ENCODE measurements at places on chromosomes 6 and 20.

DNA sequence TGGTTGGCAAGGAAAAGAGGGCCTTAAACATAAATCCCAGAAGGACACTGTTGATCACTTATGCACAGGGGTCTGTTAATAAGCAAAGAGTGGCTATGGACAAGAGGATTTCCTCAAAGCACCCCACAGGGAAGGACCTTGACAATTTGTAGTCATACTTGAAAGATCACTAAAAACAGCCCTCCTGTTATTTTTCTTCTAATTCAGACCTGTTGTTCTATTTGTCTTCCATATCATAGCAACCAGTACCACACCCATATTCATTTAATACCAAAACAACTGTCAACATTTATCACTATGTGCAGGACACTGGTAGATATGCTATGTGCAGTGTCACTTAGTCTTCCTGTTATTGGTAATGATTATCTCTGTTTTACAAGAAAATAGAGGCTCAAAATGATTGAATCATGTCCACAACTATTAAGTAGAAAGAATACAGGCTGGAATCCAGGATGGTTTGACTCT, 3.2 kb upstream of the DYNLRB1 start:
- no peak for DNase-seq

- DNase-seq: no peak
Measured at GRCh38 chr6:3460253-3460652, 3.4 kb upstream of the SLC22A23 start.

DNA sequence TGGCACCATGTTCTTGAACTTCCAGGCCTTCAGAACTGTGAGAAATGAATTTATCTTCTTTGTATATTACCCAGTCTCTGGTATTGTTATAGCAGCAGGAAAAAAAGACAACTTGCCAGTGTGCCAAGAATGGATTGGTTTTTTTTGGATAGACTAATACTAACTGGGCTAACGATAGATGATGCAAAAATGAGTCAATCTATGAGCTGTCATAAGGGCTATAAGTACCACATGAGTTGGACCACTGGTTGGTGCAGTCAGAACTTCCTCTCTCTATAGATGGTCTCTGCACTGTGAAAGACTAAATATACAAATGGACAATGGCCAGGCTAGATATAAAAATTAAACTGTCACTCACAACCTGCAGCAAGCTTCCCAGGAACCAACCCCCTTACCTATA, 87.6 kb upstream of the COL21A1 start:
- no peak for DNase-seq

- no peak for DNase-seq
Measured at GRCh38 chr20:48336597-48336996, 491.2 kb downstream of the PREX1 start.

DNA sequence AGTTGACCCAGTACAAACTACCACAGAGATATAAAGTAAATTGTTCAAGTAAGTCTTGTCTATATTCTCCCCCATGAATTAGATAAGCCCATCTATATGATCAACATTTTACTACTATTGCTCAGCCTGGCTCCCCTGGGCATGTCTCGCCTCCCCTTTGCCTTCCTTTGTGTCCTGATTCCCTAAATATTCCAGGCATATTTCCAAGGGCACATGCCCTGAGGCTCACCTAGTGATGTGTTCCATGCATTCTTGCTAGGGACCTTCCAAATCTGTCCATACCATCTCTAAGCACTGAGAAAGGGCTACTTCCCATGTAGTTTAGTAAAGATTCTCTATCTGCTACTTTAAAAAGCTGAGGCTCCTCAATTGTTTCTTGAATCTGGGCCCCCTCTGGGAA, 309.5 kb upstream of the PRND start:
- no peak for DNase-seq

- no peak for DNase-seq
Measured at GRCh38 chr20:57746201-57746600, 36.4 kb upstream of the PMEPA1 start.

DNA sequence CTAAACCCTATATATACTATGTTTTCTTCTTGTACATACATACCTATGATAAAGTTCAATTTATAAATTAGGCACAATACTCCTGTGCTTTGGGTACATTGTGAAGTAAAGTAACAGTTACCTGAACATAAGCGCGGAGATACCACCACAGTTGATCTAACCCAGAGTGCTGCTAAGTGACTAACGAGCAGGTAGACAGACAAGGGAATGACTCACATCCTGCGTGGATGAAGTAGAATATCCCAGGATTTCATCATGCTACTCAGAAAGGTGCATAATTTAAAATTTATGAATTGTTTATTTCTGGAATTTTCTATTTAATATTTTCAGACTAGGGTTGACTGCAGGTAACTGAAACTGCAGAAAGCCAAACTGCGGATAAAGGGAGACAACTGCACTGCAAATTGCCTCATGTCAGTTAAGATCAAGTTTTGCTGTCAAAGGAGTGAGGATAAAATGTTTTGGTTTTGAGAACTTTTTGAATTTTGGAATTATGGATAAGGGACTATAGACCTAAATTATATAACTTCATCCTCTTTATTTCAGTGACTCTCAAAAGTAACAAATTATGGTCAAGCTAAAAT, 14.4 kb downstream of the MKKS start:
- no peak for DNase-seq

DNA sequence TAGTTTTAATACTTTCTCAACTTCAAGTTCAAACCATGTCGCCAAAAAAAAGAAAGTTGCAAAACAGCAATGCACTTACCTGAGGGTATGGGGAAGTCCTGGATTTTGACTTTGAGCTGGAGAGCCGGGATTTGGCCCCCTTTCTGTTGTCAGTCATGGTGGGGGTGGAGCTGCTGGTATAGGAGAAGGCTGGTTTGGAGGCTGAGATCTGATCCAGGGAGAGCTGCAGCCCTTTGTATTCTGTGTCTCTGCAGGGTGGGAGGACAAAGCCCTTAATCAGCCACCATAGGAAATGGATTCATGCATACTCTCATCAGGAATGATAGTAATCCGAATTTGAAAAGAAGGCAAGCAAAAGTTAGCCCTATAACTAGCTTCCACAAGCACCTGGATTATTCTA, 44.0 kb downstream of the SIM1 start:
- DNase-seq: no peak

GRCh38 chr20:63895202-63895951, 451 bp downstream of the DNAJC5 start:
- DNase-seq: no peak

- no peak for DNase-seq
Measured at GRCh38 chr6:133428295-133428694, 187.1 kb downstream of the EYA4 start.

DNA sequence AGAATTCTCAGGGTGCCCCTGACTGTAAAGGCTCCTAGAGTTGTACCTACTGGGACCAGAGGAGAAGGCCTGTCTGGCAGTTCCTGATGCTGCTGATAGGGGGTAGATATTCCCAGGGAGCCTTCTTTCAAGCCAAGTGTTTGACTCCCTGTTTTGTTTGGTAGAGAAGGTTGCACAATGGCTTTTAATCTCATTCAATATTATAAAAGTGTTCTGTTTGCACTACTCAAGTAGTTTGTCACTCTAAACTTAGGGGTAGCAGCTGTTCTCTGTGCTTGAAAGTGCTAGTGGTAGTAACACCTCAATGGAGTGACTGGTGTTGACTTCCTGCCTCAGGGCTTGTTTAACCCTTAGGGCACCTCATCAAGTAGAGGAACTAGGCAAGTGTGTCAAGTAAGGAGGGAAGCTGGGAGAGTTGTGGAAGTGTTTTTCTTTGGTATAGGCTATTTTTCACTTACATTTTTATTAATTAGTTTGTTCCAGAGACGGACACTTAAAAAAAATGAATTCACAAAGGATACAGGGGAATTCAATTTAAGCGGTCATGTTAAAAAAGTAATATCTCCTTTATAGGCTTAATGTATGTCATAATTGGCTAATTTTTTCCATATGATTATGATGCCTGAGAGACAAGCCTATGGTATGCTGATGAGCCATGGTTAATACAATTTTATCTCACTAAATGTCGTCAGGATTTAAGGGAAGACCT, 38.1 kb downstream of the BICRAL start:
- no peak for DNase-seq

All from T-helper 1 cell (primary cell).